ENCODE measurements at places on chromosomes 12 and 14. TPM values are rescaled to one million over a fixed set of nuclear protein-coding genes. Genes with fewer than 3 reads are reported as not detected.

The RPL10L gene
- not detected for total RNA-seq

The FITM1 gene
- total RNA-seq = 0.64 TPM

DNA sequence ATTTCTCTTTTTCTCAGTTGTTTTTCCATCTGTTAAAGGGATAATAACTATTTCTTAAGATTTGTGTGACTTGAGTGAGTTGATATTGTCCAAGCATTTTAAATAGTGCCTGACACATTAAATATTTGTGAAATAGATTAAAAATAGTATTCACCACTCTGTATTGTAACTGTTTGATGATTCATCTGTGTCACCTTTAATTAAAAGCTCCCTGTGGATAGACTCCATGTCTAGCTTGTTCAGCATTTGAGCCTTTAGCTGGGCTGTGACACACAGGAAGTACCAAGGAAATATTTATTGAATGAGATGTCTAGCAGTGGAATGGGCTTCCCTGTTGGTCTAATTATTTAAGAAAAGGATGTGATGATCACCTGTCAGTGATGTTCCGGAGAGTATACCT, 1.8 kb upstream of the GLIPR1L2 start:
- H3K4me3 ChIP-seq = no peak overlapping the region
- DNase-seq = no peak
- no peaks in the 10 kb centered on the region for H3K27me3 ChIP-seq
- H3K27ac ChIP-seq = no peak overlapping the region

- H3K27me3 ChIP-seq = no peaks in the 10 kb centered on the region
- DNase-seq = peak; percentile 32
- H3K36me3 ChIP-seq = peaks cover 7% of the 10 kb centered on the region
- peaks cover 30% of the 10 kb centered on the region for H3K4me1 ChIP-seq
- H3K4me3 ChIP-seq = no peak overlapping the region
- peak overlapping the region; percentile 68 for H3K27ac ChIP-seq
These were observed 99.0 kb downstream of the ESR2 start for GRCh38 chr14:64195199-64195598.

DNA sequence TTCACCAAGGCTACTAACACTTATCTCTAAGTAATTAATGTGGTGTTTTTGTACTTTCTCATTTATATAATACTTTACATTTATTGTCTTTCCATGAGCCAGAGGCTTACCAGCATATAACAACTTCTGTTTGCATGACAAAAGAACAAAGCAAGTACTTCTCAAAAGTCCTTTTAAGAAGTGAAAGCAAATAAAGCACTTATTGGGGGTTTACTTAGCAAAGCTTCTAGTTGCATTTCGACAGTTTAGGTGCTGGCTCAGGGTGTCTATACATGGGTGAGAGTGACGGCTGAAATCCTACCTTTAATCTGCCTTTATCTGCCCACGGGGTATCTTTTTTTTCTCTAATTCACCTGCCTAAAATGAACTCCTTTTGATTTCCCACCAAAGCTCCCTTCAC, 21.0 kb upstream of the DCN start:
- H3K36me3 ChIP-seq = no peaks in the 10 kb centered on the region
- no peak overlapping the region for H3K27ac ChIP-seq
- no peak overlapping the region for H3K4me3 ChIP-seq
- no peaks in the 10 kb centered on the region for H3K4me1 ChIP-seq
- H3K27me3 ChIP-seq = no peaks in the 10 kb centered on the region

DNA sequence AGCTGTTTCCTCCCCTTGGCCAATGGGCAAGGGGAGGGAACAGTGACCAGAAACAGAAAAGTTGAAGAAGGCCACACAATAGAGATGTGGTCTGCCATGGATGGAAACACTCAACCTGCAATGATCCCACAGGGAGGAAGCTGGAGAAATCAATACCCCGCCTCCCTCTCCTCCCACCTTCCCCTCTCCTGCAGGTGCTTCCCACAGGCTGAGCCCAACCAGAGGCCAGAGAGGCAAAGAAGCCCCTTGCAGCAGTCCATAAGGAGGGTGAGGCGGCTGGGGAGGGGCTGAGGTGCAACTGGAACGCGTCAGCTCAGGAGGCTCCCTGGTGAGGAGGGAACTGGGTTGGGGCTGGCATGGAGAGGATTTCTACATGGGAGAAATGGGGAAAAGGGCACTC, 84.0 kb downstream of the RNF34 start:
- H3K4me1 ChIP-seq = no peaks in the 10 kb centered on the region
- no peak overlapping the region for H3K27ac ChIP-seq
- H3K4me3 ChIP-seq = no peak overlapping the region
- peaks cover 8% of the 10 kb centered on the region for H3K36me3 ChIP-seq

DNA sequence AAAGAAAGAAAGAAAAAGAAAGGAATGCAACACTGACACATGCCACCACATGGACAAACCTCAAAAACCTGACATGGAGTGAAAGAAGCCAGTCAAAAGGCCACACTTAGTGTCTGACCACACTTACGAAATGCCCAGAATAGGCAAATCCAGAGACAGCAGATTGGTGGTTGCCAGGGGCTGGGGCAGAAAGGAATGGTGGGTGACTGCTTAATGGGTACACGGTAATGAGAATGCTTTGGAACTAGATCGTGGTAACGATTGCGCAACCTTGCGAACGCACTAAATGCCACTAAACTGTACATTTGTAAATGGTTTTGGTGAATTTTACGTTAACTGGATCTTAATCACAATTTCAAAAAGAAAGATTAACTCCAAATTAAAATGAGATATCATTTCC, 39.5 kb downstream of the SCARB1 start:
- peaks cover 17% of the 10 kb centered on the region for H3K4me1 ChIP-seq
- H3K27me3 ChIP-seq = no peaks in the 10 kb centered on the region
- H3K36me3 ChIP-seq = no peaks in the 10 kb centered on the region
- no peak for DNase-seq

GRCh38 chr12:122205053-122205925, 1.8 kb downstream of the B3GNT4 start:
- H3K4me1 ChIP-seq = no peaks in the 10 kb centered on the region
- no peak overlapping the region for H3K4me3 ChIP-seq
- H3K36me3 ChIP-seq = peaks cover 11% of the 10 kb centered on the region
- H3K27ac ChIP-seq = no peak overlapping the region
- H3K27me3 ChIP-seq = peaks cover 5% of the 10 kb centered on the region
- DNase-seq = no peak

DNA sequence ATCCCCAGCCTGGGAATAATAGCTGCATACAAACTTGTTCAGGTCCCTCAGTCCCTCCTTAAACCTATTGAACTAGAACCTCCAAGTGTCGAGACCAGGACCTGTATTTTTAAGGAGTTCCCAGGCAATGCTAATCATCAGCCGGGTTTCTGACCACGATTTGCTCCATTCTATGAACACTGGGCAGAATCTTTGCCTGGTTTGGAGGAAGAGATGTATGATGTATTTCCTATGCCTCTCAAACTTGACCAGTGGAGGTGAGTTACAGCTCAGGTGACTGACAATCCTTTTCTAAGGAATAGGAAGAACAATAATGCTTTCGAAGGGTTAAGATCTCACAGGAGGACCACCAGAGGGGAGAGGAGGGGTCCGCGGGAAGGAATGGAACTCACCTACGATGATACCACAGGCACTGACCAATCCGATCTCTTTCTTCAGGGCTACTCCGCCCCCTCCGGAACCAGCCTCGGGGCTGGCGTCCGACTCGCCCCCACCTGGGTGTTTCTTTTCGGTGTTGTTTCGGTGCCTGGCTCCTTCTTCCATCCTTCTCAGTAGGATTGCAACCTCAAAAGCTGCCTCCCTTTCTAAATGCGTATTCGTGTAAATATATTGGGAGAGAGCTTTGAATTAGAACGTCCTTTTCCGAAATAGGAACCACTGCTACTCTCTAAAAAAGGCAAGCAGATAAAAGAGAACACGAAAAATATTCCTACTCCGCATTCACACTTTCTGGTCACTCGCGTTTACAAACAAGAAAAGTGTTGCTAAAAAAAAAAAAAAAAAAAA, 895 bp downstream of the SLC7A8 start:
- no peak overlapping the region for H3K4me3 ChIP-seq
- no peak overlapping the region for H3K27ac ChIP-seq
- peaks cover 7% of the 10 kb centered on the region for H3K4me1 ChIP-seq
- no peak for DNase-seq
- no peaks in the 10 kb centered on the region for H3K36me3 ChIP-seq
- peaks cover 3% of the 10 kb centered on the region for H3K27me3 ChIP-seq

- peaks cover 16% of the 10 kb centered on the region for H3K36me3 ChIP-seq
- no peaks in the 10 kb centered on the region for H3K4me1 ChIP-seq
- H3K27ac ChIP-seq = no peak overlapping the region
- H3K4me3 ChIP-seq = no peak overlapping the region
- peaks cover 2% of the 10 kb centered on the region for H3K27me3 ChIP-seq
These were observed 6.9 kb downstream of the C1QL4 start for GRCh38 chr12:49330032-49330619.

DNA sequence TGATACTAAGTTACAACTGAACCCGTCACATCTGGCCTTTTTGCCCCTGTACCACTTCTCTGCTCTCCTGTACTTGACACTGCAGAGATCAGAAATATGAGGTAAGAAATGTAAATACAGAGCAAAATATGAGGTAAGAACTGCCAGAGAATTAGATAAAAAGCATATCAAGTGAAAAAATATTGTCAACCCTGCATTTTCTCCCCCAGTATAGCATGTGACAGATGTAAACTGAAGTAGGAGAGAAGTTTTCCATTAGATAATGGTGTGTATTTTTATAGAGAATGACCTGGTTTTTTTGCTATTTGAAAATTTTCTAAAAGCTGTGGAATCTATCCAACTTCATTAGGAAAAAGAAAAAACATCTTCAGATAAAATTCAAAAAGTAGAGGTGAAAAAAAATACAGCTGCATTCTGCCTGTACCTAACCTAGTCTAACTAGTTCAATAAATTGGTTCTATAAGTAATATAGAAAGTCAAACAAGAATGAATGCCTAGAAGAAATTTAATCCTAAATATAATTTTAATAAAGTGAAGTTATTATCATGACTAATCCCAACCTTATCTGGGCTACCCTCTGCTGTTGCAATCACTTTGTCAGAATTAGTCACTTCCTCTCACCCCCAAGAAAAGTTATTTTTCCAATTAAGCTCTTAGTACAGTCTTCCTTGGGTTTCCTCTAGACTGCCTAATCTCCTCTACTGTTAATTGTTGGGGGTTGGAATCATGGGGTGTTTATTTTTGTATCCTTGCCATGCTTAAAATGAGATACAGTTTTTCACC, 210.0 kb downstream of the RASSF9 start:
- no peak for DNase-seq
- H3K4me1 ChIP-seq = no peaks in the 10 kb centered on the region
- H3K36me3 ChIP-seq = no peaks in the 10 kb centered on the region
- H3K27ac ChIP-seq = no peak overlapping the region
- H3K27me3 ChIP-seq = no peaks in the 10 kb centered on the region

GRCh38 chr12:120209851-120210250, 8.9 kb upstream of the RPLP0 start:
- DNase-seq = no peak
- no peak overlapping the region for H3K27ac ChIP-seq
- H3K36me3 ChIP-seq = no peaks in the 10 kb centered on the region
- no peak overlapping the region for H3K4me3 ChIP-seq
- no peaks in the 10 kb centered on the region for H3K4me1 ChIP-seq

DNA sequence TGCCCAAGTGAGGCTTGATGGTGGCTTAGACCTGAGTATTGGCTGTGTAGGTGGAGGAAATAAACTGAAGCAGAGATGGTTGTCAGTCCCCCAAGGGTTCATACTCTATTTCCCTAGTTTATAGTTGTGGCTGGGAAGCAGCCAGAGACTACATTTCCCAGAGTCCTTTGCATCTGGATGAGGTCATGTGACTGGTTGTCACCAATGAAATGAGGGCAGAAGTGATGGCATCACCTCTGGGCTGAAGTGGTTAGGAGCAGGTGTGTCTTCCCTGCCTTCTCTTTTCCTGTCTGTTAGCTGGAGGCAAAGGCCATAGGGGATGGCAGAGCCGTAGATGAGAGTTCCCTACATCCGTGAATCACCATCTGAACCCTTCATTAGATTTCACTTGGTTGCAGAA, 16.3 kb upstream of the NOS1 start:
- H3K27me3 ChIP-seq = no peaks in the 10 kb centered on the region
- H3K4me3 ChIP-seq = no peak overlapping the region
- no peaks in the 10 kb centered on the region for H3K4me1 ChIP-seq

DNA sequence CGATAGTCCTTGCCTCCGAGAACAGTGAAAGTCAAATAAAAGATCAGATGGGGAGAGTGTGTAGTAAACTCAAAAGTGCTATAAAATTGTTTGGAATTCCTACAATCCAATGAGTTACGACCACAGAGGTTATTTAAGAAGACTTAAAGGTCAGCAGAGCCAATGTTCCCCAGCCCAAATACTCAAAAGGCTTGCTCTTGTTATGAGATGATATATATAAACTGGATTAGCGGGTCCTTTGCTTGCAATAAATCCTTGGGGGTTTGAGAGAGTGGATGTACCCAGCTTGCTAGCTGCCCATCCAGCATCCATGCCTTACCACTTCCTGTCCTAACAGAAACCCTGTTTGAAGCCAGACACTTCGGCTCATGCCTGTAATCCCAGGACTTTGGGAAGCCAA, 29.0 kb upstream of the MED13L start:
- no peak for DNase-seq
- no peaks in the 10 kb centered on the region for H3K4me1 ChIP-seq
- peaks cover 2% of the 10 kb centered on the region for H3K27me3 ChIP-seq
- no peaks in the 10 kb centered on the region for H3K36me3 ChIP-seq
- no peak overlapping the region for H3K4me3 ChIP-seq
- no peak overlapping the region for H3K27ac ChIP-seq

GRCh38 chr14:23933742-23934128, 19.8 kb upstream of the DHRS4 start:
- no peak for DNase-seq
- H3K27ac ChIP-seq = no peak overlapping the region
- no peak overlapping the region for H3K4me3 ChIP-seq
- no peaks in the 10 kb centered on the region for H3K36me3 ChIP-seq

DNA sequence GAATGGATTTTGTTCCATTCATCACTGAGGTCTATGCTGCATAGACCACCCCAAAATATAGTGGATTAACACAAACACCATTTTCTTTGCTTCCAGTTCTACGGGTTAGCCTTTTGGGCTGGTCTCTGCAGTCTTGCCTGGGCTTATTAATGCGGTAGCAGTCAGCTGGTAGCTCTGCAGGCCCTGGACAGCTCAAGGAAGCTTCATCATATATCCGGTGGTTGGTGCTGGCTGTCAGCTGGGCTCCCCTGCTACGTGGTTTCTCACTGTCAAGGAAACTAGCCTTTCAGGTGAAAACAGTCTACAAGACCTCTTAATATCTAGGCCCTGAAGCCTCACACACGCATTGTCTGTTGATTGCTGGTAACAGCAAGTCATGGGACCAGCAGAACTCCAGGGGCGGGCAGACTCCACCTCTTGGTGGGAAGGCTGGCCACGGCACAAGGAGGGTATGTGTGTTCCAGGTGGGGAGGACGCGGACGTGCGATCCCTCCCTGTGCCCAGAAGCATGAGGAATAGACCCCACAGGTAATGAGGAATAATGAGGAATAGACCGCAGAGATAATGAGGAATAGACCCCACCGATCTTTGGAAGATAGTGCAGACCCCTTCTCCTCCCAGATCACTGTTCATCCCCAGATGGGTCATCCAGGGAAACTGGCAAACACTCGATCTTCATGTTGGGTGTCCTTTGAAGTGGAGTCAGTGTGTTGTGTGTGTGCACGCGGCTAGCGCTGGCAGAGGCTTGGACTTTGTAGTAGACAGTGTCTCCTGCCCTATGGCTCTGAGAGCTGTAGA, 13.3 kb downstream of the TSPAN9 start:
- no peaks in the 10 kb centered on the region for H3K4me1 ChIP-seq
- H3K27ac ChIP-seq = no peak overlapping the region
- no peak overlapping the region for H3K4me3 ChIP-seq
- H3K27me3 ChIP-seq = 0 out of 2 replicates have a peak, but pooled peaks cover 2% of the 10 kb centered on the region
- DNase-seq = no peak
